Stimulated activated CD8-positive, alpha-beta memory T cell treated with anti-CD3 and anti-CD28 coated beads, Interleukin-15, amount 100 ng/mL, for 4 hours (primary cell): ENCODE measurements at places on chromosomes 2 and 18.

- no peak for DNase-seq
Observed at GRCh38 chr2:216232721-216233120, 123.6 kb downstream of the XRCC5 start.

DNA sequence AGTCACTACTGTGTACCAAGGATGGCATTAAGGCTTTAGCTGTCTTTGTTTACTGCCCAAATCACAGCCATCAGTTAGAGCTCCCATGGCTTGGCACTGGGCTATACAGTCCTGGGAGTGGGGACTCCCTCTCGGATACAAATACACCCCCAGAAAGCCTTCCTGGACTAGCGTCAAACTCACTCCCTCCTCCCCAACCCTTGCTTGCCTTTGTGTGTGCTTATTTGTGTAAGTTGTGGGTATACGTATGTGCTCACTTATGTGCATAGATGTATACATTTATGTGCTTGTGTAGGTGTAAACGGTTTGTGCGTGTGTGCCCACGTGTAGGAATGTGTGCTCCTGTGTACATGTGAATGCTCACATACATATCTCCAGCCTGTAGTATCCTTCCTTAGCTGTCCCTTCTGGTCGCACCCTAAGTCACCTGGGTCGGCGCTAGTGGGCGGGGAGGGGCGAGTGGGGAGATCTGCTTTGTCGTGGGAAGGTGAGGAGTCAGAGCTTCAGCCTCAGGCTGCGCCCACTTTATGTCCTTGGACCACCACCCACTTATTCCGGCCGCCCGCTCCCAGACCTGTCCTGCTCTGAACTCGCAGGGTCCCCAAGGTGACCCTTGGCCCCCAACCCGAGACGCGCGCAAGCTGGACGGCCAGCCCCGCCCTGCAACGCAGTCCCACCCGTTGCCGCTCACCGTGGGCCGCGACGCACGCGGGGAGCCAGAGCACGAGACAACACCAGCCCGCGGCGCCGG is 461 bp downstream of the PRADC1 start:
- DNase-seq: no peak

- no peak for DNase-seq
Observed at GRCh38 chr2:191933307-191934105, 86.6 kb upstream of the CAVIN2 start.

DNA sequence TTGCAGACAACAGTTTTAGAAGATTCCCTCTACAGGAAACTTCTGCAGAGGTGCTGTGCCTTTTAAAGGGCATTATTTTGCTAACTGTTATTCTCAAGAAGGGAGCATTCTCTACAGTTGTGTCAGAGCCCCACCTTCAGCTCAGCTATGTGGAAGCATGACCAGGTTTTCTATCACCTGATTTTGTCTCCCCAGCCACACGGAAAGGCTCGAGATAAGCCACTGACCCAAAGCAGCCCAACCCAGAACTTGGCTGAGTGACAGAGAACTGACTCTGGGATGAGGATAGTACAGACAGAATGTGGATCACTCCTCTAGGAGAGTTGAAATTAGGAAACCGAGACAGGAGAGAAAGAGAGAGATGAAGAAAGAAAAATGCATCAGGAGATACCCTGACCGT is 10.7 kb downstream of the COL4A4 start:
- DNase-seq: no peak

DNA sequence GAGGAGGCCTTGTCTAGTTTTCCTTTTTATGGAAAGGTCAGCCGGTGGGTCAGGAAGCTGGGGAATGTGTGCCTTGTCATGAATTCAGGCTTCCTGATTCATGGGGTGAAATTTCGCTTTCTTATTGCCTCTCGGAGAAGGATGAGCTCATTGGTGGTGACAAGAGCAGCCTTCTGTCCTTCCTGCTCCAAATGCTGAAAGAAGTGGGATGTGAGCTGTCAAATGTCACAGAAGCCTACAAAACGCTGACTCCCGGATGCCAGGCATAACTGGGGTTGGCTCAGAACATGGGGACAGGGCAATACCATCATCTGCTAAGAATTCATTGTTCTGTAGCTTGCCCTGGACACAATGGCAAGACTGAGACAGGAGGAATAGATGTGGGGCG is 55.8 kb upstream of the FAM136A start:
- no peak for DNase-seq

- no peak for DNase-seq
Observed at GRCh38 chr18:48785091-48785614, 165.6 kb downstream of the SMAD7 start.

- DNase-seq: no peak
Observed at GRCh38 chr2:182954789-182955188, 83.5 kb downstream of the NCKAP1 start.

GRCh38 chr2:155663265-155663664 is 669.3 kb downstream of the NR4A2 start:
- DNase-seq: no peak

DNA sequence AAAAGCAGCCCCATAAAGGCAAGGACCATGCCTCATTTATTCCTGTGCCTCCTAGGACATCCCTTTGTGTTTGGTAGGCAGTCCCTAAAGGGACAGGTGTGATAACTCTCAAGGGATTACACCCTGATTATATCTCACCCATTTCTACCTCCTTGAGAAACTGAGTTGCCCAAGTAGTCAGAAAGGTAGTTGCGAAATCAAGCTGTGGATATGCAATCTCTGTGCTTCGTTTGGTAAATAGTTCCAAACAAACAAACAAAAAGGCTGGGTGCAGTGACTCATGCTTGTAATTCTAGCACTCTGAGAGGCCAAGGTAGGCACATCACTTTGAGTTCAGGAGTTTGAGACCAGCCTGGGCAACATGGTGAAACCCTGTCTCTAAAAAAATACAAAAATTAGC is 100.2 kb upstream of the ARL5A start:
- no peak for DNase-seq

DNA sequence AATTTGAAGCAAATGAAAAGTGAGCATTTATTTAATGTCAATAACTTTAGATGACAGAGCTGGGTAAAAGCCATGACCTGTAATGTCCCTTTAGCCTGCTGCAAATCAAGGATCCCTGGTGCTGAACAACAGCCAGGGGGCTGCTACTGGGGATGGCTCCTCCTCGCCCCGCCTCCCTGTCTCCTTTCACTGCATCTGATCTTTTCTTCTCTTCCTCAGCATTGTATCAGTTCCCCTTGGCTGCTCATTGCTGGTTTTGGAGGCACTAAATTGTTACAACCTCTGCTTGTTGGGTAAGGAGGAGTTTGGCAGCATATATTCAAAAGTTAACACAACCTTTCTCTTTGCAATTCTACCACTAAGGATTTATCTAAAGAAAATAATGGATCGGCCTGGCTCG is 236.3 kb upstream of the ID2 start:
- no peak for DNase-seq

GRCh38 chr2:208407667-208408066 is 1.1 kb downstream of the PTH2R start:
- no peak for DNase-seq

GRCh38 chr2:196851088-196851487 is 41.9 kb upstream of the C2orf66 start:
- no peak for DNase-seq

DNA sequence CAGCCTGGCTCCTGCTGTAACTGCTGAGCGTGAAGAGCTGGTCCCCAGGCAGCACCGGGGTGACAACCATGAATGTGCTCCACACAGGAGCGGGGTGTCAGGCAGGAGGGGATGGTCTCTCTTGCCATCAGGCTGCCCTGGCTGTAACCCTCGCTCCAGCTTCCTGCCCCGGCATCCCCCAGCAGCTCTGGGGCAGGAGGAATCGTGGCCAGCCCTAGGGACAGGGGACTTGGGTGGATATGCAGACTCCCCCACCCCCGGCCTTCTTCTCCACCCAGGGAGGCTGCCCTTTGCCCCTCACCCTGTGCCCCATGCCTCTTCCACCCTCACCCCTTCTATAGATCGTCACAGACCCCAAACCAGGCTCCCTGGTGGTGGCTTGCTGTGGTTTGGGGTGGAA is 69.4 kb upstream of the SMAD7 start:
- DNase-seq: no peak

GRCh38 chr2:154794406-154794805 is 95.9 kb downstream of the KCNJ3 start:
- no peak for DNase-seq

- DNase-seq: no peak
Observed at GRCh38 chr2:65396348-65397026, 35.9 kb downstream of the SPRED2 start.

GRCh38 chr2:215328066-215328465 is 16.2 kb downstream of the ATIC start:
- no peak for DNase-seq

DNA sequence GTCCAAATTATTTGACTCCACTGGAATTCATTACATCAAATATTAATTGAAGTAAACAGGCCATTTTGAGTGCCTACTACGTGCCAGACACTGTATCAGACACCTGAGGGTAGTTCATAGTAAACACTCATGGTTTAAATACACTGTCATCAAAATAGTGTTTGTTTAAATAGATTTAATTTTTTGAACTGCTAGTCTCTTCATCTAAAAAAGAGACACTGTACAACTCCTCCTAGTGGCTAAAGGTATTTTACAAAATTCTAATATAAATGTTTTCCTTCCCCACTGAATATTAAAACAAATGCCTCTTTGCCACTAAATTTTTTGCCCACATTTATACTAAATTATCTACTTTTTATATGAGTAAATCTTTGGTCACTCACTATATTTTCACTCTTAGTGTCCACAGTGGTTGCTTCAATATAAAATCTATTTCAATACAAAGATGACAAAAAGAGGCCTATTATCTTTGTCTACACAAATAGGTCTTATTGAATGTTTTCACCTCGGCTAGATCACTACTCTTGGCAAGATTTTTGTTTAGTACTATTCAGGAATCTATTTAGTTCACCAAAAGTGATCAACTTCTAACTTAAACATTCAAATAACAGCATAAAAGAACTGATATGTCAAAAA is 122.1 kb downstream of the TMEM247 start:
- DNase-seq: no peak

DNA sequence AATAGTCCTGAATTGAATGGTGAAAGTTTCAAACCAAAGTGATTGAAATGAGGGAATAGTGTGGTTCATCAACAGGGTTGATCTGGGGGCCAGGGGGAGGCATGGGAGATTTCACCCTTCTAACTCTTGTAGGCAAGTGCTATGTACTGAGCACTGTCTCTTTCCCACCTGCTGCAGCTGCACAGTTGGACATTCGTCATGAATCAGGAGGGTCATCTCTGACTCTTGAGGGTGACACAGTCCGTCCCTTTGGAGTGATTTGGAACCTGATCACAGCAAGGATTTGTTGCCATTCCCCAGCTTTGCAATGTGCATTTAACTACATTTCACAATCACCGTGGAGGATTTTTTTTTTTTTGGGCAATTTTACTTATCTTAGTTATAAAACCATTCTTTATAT is 224.6 kb downstream of the PHLPP1 start:
- no peak for DNase-seq

DNA sequence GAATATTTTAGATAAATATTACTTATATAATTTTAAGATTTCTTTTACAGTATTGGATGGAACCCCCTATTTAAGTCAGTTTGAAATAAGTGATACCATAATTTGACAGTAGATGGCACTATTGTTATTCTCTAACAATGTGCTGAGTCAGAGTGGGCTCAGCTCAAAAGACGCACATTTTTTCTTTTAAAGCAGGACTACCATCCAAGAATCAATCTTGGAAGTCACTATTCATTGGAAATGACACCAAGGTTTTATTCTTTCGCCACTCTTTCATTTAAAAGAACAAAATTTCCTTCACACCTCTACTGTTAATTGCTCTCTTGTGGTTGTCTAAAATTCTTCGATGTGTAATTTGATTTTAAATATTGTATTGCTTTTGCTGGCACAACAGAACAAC is 32.6 kb upstream of the SPAG16 start:
- no peak for DNase-seq

- DNase-seq: no peak
Observed at GRCh38 chr2:133506996-133507395, 61.3 kb downstream of the NCKAP5 start.

- DNase-seq: no peak
Observed at GRCh38 chr2:160053946-160054345, 8.5 kb downstream of the PLA2R1 start.

GRCh38 chr2:172079838-172080640 is 5.3 kb upstream of the DLX1 start:
- no peak for DNase-seq

- DNase-seq: no peak
Observed at GRCh38 chr18:54690198-54690597, 99.2 kb downstream of the DYNAP start.

DNA sequence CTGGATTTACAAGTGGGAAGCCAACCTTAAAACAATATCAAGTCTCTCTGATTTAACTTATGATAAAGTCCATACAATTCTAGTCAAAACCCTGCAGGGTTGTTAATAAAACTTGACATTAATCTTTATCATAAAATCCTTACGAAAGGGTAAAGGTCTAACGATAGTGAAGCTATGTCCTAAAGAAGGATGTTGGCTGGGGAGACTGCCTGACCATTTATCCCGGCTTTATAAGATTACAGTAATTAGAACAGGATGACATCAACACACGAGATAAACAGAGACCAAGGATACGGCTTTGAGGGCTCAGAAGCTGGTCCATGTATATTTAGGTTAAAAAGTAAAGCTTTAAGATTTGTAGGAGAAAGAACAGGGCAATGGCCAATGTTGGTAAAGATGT is 189.0 kb upstream of the COPS8 start:
- DNase-seq: no peak
